ENCODE measurements at places on chromosomes 4 and X.

GRCh38 chrX:73877687-73878086 is 314.7 kb downstream of the CHIC1 start:
- no peak for DNase-seq

- no peak for DNase-seq
Measured at GRCh38 chrX:25968920-25969319, 169.2 kb upstream of the MAGEB18 start.

DNA sequence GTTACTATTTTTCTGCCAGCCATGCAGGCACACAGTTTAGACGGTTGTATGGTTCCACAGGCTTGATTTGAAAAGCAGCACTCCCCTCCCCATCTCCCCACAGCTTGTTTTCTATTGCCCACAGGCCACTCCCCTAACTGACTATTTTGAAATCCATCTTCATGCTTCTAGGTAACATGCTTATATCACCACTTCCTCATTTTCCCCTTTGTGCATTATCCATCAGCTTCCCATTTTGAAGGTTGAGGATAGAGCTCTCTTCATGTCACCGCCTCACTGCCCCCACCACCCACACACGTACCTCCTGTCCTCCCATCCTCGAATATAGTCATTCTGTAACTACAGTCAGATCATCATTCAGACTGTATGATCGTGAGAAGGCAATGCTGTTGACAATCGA is 224.7 kb downstream of the MID1 start:
- DNase-seq = no peak

GRCh38 chr4:31234901-31235300 is 514.7 kb downstream of the PCDH7 start:
- no peak for DNase-seq

- DNase-seq = no peak
Measured at GRCh38 chr4:42519803-42520417, 122.6 kb downstream of the SHISA3 start.

DNA sequence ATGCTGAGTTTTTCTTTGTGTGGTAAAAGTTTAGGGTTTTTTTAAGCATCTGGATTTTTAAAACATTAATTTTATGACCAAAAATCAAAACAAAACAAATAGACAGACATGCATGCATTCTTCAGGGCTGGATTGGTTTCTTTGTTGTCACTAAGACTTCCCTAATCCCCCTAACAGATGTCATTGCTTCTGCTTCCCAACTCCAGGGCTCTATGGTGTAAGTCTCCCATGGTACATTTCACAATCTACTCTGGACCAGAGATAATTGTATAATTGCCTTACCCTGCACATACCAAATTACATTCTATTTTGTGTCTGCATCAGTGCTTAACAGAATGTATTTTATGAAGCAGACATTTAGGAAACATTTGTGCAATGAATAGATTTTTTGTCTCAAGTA is 529.1 kb upstream of the SMIM31 start:
- no peak for DNase-seq

DNA sequence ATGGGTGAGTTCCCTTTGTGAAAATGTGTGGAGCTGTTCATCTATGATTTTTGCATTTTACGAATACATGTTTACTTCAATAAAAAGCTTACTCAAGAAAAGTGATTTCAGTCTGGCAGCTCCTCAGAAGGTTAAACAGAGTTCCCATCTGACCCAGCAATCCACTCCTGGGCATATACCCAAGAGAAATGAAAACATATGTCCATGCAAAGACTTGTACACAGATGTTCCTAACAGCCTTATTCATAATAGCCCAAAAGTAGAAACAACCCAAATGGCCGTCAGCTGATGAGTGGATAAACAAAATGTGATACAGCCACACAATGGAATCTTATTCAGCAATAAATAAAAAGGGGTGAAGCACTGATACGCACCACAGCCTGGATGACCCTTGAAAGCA is 20.8 kb downstream of the CLCN4 start:
- no peak for DNase-seq

- no peak for DNase-seq
Measured at GRCh38 chr4:42531341-42532030, 125.4 kb downstream of the ATP8A1 start.

GRCh38 chr4:37830640-37831039 is 4.2 kb downstream of the PGM2 start:
- no peak for DNase-seq

DNA sequence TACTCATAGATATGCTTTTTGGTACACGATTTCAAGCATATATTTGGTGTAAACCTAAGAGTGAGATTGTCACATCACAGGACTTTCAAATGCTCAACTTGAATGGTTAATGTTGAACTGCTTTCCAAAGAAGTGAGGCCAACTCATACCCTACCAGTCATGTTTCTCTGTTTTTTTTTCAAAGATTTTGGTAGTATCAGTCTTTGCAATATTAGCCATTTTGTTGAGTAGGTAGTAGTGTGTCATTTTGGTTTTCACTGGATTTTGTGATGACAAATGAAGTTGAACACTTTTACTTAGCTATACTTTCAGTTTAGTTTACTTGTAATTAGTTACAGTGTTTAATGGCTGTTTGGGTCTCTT is 12.5 kb upstream of the HS3ST1 start:
- DNase-seq = no peak

DNA sequence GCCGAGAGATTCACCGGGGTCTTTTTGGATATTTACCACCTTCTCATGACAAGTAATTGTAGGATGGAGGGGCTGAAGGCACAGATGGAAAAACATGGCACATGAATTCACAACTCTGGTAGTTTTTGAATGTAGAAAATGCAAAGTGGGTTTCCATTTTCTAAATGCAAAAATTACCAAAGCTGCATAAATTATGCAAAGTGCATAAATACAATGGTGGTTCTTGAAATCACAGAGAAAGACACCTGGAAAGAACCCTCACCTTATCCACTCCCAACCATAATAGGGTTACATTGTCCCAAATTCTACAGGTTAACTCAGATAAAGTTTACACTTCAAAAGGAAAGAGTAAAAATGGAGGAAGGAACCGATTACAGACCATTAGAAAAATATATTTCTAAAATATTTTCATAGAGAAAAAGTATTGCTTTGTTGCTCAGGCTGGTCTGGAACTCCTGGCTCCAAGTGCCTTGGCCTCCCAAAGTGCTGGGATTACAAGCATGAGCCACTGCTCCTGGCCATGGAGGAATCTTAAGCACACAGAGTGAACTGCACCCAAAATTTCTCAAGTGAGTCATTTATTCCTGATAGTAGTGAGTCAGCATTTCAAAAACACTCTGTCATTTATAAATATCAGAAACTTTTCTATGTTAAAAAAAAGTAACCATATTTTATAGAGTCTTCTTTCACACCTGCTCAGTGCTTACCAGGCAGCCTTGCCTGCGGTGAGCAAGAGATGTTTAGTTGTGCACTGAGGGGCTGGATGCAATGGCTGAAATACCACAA is 101.4 kb downstream of the FIP1L1 start:
- no peak for DNase-seq

Data from activated T-helper 9 cell treated with anti-CD3 and anti-CD28 coated beads, Interleukin-2, amount 50 U/mL, for 16 hours (primary cell).